SK-N-SH (cell line): ENCODE measurements at places on chromosomes 2 and 18. TPM values are rescaled to one million over a fixed set of nuclear protein-coding genes. Genes with fewer than 3 reads are reported as not detected.

- no peak overlapping the region for H3K4me3 ChIP-seq
- no peaks in the 10 kb centered on the region for H3K36me3 ChIP-seq
- no peak overlapping the region for H3K27ac ChIP-seq
- no peak for DNase-seq
Measured at GRCh38 chr2:207926133-207926988, 99.0 kb downstream of the PLEKHM3 start.

DNA sequence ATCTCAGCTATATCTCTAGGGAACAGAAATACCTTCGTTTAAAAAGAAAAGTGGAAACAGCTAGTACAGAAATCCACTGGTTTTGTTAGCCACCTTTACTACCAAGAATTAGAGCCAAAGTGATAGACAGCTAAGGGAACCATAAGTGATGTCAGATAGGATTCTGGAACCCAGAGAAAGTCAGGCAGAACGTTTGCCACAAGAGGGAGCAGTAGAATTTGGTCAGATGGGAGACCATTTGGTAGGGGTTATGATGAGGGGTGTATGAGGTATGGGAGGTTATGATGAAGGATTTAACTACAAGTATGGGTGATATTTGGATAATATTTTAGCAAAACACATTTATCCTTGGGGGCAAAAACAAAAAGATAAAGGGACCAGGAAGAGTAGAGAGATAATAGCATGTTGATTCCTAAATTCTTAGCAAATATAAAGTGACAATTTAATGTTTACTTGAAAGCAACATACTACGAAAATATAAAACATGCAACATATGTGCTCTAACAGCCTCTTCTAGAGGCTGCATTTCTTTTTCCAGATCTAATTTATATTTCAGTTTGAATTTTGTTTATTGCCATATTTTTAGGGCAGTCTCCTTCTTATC is 3.3 kb downstream of the SLC8A1 start:
- peak; percentile 60 for DNase-seq
- H3K27ac ChIP-seq, result peak overlapping the region; percentile 88; the same call in 1 of the 2 replicates
- H3K4me1 ChIP-seq, result no peaks in the 10 kb centered on the region
- no peaks in the 10 kb centered on the region for H3K27me3 ChIP-seq
- H3K36me3 ChIP-seq, result no peaks in the 10 kb centered on the region

- no peak overlapping the region; the same call in 1 of the 2 replicates for H3K4me3 ChIP-seq
Measured at GRCh38 chr2:68715353-68716041, 19.1 kb upstream of the ARHGAP25 start.

DNA sequence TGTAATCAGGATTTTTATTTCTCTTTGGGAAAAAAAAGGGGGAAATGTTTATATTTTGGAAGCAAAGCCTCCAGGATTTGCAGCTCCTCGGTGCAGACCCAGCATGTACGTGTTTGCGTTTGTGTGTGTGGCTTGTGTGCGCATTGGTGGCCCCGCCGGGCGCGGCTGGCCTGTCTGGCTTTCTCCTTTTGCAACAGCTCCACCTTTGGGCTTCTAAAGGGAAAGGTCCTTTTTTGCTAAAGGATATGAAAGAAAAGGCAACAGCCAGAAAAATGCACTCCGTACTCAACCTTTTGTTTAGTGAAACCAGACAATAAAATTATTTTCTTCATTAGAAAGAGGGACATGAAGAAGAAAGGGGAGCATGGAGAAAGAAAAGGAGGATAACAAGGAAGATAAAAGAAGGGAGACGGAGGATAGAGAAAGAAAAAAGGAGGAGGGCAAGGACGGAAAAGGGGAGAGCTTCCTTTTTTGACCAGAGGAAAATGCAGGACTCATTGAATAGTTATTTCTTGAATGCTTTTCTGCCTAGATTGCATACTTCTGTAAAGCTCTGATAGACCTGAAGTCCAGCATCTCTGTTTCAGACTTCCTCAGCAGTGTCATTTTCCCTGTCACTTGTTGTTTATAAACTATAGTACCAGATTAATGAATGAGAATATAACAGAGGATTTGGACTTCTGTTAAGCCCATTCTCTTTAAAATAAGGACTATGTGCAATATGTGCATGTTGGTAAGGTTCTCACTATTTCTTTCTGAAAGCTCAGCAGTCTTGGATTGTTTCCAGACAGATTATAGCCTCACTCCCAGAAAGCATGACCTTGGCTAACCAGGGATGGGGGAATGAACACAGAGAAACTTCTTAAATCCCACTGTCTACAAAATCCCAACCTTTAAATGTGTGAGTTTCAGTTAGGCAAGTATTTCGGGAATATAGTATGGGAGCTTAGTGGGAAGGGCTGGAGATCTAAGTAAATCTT is 563.1 kb upstream of the PIK3C3 start:
- no peaks in the 10 kb centered on the region for H3K27me3 ChIP-seq
- no peak overlapping the region for H3K27ac ChIP-seq
- H3K36me3 ChIP-seq, result no peaks in the 10 kb centered on the region
- peak overlapping the region; percentile 53 for H3K4me3 ChIP-seq
- DNase-seq, result peak; percentile 72

DNA sequence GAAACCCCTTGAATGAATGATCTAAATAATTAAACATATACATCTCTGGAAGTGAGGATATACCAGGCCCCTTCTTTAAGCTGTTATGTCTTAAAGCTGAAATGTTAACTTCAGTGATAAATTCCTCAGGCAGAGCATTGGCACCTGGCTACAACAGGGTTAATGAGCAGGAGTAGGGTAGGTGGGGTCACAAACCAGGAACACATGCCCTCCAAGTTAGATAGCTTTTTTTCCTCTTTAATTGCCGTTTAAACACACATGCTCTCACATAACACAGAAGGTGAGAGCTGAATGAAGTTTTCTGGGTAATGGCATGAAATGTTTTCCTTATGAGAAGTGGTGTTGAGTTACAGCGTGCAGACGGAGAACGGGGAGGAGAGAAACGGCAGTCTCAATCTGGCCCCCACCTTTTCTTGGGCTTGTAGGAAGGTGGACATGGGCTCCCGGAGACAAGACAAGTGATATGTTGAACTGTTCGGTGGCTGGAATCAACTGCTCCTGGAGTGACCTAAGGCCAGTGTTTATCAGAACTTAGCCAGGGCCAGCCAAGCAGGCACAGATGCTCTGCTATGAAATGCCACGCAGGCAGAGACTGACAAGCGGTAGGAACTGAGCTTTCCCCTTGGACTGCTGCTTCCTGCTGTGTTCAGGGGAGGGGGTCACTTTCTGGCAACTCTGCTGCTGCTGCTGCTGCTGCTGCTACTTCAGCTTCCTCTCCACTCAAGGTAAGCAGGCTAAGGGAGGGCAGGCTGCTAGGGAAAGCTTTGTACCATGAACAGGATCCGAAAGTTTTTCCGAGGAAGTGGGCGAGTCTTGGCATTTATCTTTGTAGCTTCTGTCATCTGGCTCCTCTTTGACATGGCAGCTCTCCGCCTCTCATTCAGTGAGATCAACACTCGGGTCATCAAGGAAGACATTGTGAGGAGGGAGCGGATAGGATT is at the start of gene GALNT5:
TSS of gene GALNT5 (plus strand) at position 394 of the 941 bp plus-strand sequence. CDS start at position 772, 378 bp downstream.
- peak within 1 kb of the TSS; percentile 52 for H3K27ac ChIP-seq
- H3K36me3 ChIP-seq, result no peaks in the 10 kb centered on the region
- no peak for DNase-seq
- H3K27me3 ChIP-seq, result no peaks in the 10 kb centered on the region
- no peaks in the 10 kb centered on the region; the same call in 1 of the 2 replicates for H3K4me1 ChIP-seq
- H3K4me3 ChIP-seq, result peak within 1 kb of the TSS; percentile 65

DNA sequence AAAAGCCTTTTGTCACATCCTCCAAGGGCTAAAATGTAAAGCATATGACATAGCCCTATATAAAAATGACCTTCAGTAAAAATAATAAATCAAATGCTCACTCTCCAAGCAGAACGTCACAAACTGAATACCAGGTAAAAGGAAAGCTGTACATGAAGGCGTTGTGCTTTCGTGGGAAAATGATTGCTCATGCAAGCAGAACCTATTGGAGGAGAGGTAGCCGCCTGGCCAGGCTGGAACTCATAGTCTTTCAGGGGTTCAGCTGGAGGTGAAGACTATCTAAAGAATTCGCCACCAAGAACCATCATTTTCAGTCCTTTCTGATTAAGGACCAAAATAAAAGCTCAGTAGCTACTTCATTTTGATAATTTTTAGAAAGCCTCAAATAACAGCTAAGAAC is 44.7 kb downstream of the ANKRD44 start:
- DNase-seq, result no peak
- H3K27me3 ChIP-seq, result no peaks in the 10 kb centered on the region
- no peak overlapping the region for H3K27ac ChIP-seq

DNA sequence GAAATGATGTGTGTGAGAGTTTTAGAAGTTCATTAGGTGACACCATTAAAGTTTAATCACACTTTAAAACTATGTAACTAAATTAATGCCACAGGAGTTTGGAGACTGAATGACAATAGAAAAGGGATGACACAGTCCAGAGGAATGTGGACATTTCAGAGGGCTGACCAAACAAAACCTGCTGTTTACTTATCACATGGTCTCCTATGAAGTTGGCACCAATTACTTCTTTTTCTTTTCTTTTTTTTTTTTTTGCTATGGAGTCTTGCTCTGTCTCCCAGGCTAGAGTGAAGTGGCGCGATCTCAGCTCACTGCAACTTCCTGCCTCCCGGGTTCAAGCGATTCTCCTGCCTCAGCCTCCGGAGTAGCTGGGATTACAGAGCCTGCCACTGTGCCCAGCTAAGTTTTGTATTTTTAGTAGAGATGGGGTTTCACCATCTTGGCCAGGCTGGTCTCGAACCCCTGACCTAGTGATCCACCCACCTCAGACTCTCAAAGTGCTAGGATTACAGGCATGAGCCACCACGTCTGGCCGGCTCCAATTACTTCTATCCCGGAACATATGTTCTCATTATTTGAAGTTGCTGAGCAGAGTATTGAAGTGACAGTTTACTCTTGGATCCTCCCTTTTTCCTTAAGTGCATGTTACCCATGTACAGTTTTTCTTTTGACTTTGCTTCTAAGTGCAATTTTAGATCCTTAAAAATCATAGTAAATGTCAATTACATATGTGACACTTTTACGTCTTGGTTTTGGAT is 4.3 kb downstream of the AGPS start:
- H3K27ac ChIP-seq, result peak overlapping the region; percentile 71; the same call in 1 of the 2 replicates
- peaks cover 21% of the 10 kb centered on the region for H3K4me1 ChIP-seq
- no peak for DNase-seq

DNA sequence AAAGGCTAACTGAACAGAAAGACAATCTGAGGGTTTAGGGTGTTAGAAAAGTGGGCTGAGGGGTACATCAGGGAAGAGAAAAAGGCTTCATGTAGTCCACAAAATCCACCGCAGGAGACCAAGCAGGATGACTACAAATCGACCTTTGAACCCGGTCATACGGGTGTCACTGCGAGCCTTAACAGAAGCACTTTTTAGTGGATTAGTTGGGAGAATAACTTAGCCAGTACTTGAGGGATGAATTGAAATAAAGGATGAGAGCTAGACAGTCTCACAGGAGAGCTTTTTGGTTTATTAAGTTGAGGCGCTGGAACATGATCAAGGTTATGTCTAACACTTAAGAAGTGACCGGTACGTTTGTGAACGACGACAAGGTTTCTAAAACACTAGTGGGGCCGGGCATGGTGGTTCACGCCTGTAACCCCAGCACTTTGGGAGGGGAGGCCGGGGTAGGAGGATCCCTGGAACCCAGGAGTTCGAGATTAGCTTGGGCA is 217.7 kb downstream of the MCFD2 start:
- no peak for DNase-seq
- H3K4me1 ChIP-seq, result peaks cover 30% of the 10 kb centered on the region
- H3K27me3 ChIP-seq, result no peaks in the 10 kb centered on the region

- H3K4me1 ChIP-seq, result peaks cover 18% of the 10 kb centered on the region; the same call in 1 of the 2 replicates
- H3K36me3 ChIP-seq, result no peaks in the 10 kb centered on the region
- H3K4me3 ChIP-seq, result no peak overlapping the region
- peak overlapping the region; percentile 85 for H3K27ac ChIP-seq
Measured at GRCh38 chr2:240820607-240821428, 799 bp upstream of the KIF1A start.

GRCh38 chr18:72687736-72688135 is 143.6 kb upstream of the CBLN2 start:
- no peaks in the 10 kb centered on the region; the same call in 1 of the 2 replicates for H3K4me1 ChIP-seq
- H3K4me3 ChIP-seq, result no peak overlapping the region
- no peak for DNase-seq
- no peaks in the 10 kb centered on the region; the same call in 1 of the 2 replicates for H3K27me3 ChIP-seq

Gene CDCA7
- polyA plus RNA-seq, result 19.1 and 23.3 TPM in 2 replicates

Gene LCT
- polyA plus RNA-seq, result not detected in 2 replicates

Gene SDC1
- 105 and 122 TPM in 2 replicates for polyA plus RNA-seq

Gene ZNF516
- 3.4 and 4.4 TPM in 2 replicates for polyA plus RNA-seq

Gene C2orf15
- 0.25 and 0.41 TPM in 2 replicates for polyA plus RNA-seq

Gene DSG2
- polyA plus RNA-seq, result not detected in 2 replicates

Gene RNF149
- 15.3 and 22.9 TPM in 2 replicates for polyA plus RNA-seq

Gene IL1R1
- polyA plus RNA-seq, result 13.3 and 20.5 TPM in 2 replicates
